ENCODE measurements at places on chromosomes 6 and 20.
A peak's percentile ranks its signal among the peaks of the same experiment; 100 is the strongest.

DNA sequence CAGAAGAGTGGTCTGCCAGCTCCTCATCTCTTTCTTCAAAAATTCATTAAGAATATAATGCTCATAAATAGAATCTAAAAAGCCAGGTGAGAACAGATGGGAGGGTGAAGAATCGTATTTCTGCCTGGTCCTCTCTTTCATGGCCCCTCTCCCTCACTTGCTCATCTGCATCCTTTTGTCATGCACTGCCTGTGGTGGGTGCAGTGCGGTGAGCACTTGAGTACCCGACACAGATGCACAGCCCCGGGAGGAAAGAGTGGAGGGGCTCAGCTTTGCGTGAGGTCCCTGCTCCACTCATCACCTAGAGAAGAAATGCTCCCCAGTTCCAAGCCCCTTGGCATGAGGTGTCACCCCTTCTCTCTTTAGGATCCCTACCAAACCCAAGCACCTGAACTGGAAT, 58.1 kb upstream of the GLP1R start:
- DNase-seq: no peak

- peak; percentile 27 for DNase-seq
Measured at GRCh38 chr6:99232056-99232455, 117.4 kb downstream of the FAXC start.

DNA sequence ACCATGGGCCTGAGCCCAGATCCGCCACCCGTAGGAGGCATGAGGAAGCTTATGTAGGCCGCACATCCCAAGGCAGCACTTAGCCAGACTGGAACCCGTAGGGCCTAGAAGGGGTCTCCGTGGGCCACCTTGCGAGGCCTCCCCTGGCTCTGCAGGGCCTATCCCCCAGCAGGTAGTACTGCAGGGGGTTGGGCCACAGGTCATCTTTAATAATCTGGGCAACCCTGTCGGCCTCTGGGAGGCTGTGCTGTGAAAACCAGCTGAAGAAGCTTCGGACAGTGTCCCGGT, 18.5 kb downstream of the PLAGL2 start:
- DNase-seq: no peak

DNA sequence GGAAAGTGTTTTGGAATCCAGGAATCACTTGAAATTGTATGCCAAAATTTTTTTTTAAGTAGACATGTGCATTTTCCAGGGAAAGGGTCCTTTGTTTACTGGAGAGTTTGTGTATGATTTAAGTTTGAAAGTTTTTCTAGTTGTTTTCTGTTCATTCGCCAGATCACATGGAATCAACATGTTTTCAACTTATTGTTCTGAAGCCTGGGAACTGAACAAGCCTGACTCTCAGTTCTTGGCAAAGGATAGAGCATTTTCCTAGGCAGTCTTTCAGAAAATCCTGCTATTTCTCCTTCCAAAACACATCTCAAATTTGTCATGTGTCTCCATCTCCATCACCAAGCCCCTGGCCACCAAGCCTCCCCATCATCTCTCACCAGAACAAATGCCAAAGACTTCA, 374.8 kb downstream of the MAFB start:
- no peak for DNase-seq

GRCh38 chr6:35343835-35344550, 1.6 kb downstream of the PPARD start:
- no peak for DNase-seq

- DNase-seq: peak; percentile 46
Measured at GRCh38 chr6:42010185-42010891, 40.0 kb upstream of the TAF8 start.

DNA sequence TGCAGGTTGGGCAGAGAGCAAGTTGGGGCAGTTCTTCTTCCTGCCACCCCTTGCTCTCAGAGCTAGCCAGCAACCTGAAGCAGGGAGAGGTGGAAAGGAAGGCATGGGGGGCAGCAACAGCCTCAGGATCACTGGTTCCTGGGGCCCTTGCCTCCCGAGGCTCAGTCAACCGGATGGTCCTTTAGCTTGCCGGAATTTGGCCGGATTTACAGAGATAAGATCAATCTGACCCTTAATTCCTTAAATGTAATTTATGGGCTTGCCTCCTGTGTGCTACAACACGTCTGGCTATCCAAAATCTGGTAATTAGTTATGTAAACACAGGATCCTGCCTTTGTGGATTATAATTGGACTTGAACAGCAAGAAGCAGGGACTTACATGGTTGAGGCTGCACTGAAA, 19.5 kb upstream of the TCP11 start:
- no peak for DNase-seq

- no peak for DNase-seq
Measured at GRCh38 chr6:129890701-129891100, 29.6 kb upstream of the TMEM244 start.

- DNase-seq: no peak
Measured at GRCh38 chr20:24534282-24534681, 64.9 kb downstream of the SYNDIG1 start.

Data from NCI-H2171 treated with DMSO at 0.1 percent for 48 hours (cell line).